Stimulated activated CD8-positive, alpha-beta memory T cell treated with anti-CD3 and anti-CD28 coated beads, Interleukin-2, amount 100 ng/mL, for 1 hour (primary cell): ENCODE measurements at places on chromosomes 2 and 18.

- DNase-seq, result no peak
Observed at GRCh38 chr2:217203086-217203485, 343.2 kb upstream of the TNP1 start.

DNA sequence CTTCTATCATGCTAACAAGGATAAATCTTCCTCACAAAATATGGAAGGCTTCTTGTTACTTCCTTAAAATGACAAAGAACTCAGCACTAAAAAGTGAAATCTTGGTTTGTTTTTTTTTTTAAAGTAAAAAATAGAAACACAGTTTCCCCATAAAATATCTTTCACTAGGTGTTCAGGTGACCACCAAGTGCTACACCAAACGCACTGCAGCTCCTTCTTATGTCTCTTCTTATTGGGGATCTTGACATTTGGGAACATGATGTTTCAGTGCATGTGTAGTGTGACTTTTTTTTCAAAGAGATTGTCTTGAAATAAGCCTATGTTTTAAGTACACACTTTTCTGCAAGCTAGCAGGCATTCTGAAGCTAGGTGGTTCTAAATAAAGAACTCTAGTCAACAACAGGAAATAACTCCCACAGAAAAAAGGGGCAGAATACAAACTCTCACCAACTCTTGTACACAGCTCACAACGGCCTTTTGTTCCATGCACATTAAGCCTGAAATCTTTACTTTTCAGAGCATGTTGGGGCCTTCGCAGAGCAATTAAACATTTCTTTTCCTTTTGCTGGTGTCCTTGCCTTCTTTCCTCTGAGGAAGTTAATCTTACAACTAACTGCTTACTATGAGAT is 13.2 kb upstream of the SERTAD2 start:
- DNase-seq, result no peak

GRCh38 chr18:49639643-49640391 is 78.0 kb downstream of the LIPG start:
- no peak for DNase-seq

- no peak for DNase-seq
Observed at GRCh38 chr18:12630136-12630535, 27.8 kb downstream of the SPIRE1 start.

- no peak for DNase-seq
Observed at GRCh38 chr18:35730691-35731370, 149.3 kb downstream of the GALNT1 start.

DNA sequence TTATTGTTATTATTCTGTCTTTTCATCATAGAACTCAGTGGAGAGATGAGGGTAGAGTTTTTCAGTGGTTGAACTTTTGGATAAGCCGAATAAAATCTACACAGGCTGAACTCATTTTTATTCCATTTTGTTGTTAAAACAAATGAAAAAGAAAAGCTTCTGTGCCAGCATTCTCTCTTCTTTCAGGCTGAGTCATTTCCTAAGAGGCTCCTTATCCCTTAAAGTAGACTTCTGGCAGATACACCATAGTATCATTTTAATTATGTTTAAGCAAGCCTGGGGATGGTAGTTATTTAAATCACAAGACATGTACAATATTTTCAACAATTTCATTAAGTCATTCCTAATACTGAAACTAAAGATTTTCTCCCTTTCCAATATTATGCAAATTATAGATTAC is 1364.0 kb upstream of the NRXN1 start:
- DNase-seq, result no peak
